Caco-2 (cell line): ENCODE measurements at places on chromosomes 7 and 10. TPM values are rescaled to one million over a fixed set of nuclear protein-coding genes. Genes with fewer than 3 reads are reported as not detected.

DNA sequence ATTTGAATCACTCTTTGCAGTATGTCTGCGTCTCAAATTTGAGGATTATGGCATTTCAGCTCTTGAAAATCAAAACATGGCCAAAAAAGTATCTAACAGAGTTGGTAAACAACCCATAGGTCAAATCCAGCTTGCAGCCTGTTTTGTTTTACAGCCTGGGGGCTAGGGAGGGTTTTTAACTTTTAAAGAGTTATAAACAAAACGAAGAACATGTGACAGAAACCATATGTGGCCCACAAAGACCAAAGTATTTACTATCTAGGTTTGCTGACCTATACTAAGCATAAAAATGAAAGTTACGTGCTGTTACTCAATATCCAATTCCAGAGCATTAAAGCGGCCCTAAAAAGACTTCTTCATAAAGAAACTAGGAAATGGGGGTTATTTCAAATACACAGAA is 55.5 kb upstream of the STARD3NL start:
- no peak overlapping the region for H3K4me3 ChIP-seq
- H3K4me1 ChIP-seq = no peaks in the 10 kb centered on the region
- H3K27me3 ChIP-seq = no peaks in the 10 kb centered on the region
- no peak overlapping the region for H3K27ac ChIP-seq
- no peak for DNase-seq

- no peak overlapping the region for H3K4me3 ChIP-seq
- H3K36me3 ChIP-seq = no peaks in the 10 kb centered on the region; the same call in 1 of the 2 replicates
- DNase-seq = peak; percentile 86
- H3K27me3 ChIP-seq = no peaks in the 10 kb centered on the region
- H3K27ac ChIP-seq = peak overlapping the region; percentile 78
- H3K4me1 ChIP-seq = peaks cover 41% of the 10 kb centered on the region
Measured at GRCh38 chr10:125048094-125048864, 106.4 kb downstream of the ZRANB1 start.

SDK1 gene
- total RNA-seq = 6.2 and 7.1 TPM in 2 replicates

JAKMIP3 gene
- 0.50 and 0.53 TPM in 2 replicates for total RNA-seq

DNA sequence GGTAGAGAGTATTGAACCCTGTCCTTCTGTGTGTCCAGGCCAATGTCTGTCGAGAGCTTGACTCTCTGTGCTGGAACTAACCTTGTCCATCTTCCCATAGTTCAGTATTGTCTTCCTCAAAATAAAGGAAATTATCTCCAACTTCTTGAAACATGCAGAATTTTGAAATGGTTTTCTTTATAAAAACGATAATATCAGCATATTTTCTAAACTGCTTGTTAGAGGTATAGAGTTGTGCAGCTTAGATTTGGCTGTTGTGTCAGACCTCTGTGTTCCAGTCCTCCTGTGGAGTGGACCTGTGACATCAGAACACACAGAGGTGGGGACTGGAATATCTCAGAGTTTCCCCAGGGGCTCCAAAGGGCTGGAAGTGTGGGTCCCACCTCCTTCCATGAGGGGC is 22.2 kb upstream of the AKR1E2 start:
- H3K27ac ChIP-seq = no peak overlapping the region
- H3K27me3 ChIP-seq = no peaks in the 10 kb centered on the region
- no peak for DNase-seq

DNA sequence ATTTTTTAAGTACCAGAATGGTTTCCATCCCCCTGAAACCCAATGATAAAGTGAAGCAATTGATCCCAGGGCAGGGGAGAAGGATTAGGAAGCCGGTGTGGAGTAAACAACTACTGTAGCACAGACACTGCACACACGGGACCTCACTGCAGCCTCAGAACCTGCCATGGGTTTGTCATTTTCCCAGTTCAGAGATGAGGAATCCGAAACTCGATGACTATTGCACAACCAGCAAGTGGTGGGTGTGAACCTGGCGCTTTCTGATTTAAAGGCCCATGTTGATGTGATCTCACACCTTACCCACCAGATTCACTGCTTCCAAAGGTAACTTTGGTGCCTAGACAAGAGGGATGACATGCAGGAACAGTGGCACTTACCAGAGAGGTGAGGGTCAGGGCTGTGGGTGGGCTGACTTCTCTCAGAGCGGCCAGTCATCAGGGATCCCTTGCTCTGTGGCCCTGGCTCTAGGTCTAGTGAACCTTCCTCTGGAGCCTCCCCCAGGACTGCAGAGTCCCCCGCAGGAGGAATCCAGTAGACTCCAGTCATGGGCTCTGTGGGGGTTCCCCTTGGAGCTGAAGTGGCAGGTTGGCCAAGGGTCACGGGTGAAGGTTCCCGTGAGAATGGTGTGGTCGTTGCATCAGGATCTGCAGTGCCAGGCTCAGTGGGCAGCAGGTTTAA is 62.8 kb downstream of the PKD1L1 start:
- no peak overlapping the region for H3K4me3 ChIP-seq
- no peak overlapping the region for H3K27ac ChIP-seq
- no peak for DNase-seq
- no peaks in the 10 kb centered on the region for H3K4me1 ChIP-seq
- peaks cover 4% of the 10 kb centered on the region for H3K27me3 ChIP-seq
